Calu3 (cell line): ENCODE measurements at places on chromosomes 2 and 18. TPM values are rescaled to one million over a fixed set of nuclear protein-coding genes. Genes with fewer than 3 reads are reported as not detected.

The DSG3 gene
- total RNA-seq, result 1.2 and 1.8 TPM in 2 replicates

The NFATC1 gene
- 2.8 and 5.9 TPM in 2 replicates for total RNA-seq

The GPR75 gene
- 5.4 and 7.5 TPM in 2 replicates for total RNA-seq

The TCF23 gene
- total RNA-seq, result not detected in 2 replicates

The SCLY gene
- 37.5 and 38.2 TPM in 2 replicates for total RNA-seq

The LGALSL gene
- 9.3 and 12.1 TPM in 2 replicates for total RNA-seq

The CD8A gene
- 0.20 and 0.31 TPM in 2 replicates for total RNA-seq

The TRABD2A gene
- 0.68 and 1.2 TPM in 2 replicates for total RNA-seq

The IL18R1 gene
- total RNA-seq, result 1.5 and 2.1 TPM in 2 replicates

- DNase-seq, result no peak
Observed at GRCh38 chr2:241866790-241867645, 2.5 kb upstream of the RTP5 start.

DNA sequence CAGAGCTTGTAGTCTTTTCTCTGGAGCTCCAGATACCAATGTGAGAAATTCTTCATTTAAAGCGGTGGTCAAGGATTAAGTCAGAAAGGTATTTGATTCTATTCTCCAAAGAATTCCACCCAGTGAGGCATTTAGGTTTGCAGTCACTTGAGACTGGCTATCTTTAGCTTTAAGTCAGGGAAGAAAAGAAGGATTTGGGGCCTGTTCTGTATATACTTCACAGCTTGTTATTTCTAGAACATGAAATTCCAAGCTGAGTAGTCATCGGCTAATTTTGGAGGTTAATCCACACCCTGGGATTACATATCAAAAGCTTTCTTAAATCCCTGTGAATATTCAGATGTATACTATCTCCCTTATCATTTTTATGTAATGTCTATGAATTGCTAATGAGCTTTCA lies 39.4 kb downstream of the MYOM1 start:
- DNase-seq, result no peak

DNA sequence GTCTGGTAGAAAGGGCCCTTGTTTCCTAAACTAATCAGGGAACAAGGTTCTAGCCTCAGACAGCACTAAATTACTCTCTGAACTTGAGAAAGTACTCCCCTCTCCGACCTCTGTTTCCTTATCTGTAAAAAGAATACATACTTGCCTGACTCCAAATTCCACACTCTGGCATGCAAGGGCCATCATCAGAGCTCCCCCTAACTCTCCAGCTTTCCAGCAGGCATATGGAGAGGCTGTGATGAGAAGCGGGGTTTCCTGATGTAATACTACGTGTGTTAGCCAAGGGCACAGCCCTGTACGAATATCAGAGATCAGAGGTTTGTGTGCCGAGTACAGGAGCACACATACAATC lies 1.8 kb upstream of the EVA1A start:
- DNase-seq, result no peak

DNA sequence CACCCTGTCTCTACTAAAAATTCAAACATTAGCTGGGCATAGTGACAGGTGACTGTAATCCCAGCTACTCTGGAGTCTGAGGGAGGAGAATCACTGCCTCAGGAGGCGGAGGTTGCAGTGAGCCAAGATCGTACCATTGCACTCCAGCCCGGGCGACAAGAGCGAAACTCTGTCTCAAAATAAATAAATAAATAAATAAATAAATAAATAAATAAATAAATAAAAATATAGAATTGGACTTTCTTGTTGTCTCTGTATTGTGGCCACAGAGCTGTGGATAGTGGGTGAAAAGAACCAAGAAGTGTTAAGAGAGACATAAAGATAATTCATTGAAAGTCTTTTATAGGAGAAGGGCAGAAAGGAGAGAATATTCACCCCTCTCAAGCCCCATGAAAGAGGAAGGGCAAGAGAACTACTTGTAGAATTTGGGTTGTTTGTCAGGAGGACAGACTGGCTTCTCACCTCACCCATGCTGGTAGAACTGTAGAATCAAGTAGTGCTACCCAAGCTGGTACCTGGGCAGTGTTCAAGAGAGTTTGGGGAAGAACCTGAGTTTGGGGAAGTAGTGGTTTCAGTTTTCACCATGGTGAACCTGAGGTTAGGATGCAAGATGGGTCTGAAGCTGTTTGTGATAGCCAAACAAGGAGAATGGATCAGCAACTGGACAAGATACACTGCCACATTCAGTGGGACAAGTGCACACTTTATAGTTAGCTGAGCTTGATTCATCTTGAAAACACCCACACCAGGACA lies 256.5 kb downstream of the CD226 start:
- DNase-seq, result no peak

DNA sequence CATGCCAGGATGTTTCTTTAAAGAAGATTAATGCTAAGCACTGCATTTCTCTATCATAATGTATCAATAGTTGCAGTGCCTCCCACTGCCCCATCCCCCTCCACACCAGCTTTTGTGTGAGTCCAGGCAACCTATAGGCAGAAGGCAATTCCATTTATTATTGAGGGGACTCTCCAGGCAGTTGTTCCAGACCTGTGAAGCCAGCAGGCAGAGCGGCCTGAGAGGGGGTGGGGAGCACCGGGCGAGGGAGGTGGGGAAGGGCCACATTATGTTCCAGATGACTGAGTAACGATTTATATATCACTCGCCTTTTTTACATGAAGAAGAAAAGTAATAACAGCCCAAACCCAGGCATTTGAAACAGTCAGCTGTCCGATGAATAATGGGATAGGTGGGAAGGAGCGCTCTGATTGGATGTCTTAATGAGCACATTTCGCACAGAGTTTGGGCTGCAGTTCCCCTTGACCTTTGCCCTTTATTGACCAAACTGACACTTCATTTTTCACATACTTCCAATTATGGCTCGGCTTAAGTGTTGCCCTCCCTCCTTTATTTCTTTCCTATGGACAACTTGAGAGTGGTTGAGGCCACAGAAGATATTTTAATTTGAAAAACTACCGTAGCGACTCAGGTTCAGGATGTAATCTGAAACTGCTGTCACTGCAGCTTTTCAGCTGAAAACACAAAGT lies 34.4 kb downstream of the MEIS1 start:
- no peak for DNase-seq

DNA sequence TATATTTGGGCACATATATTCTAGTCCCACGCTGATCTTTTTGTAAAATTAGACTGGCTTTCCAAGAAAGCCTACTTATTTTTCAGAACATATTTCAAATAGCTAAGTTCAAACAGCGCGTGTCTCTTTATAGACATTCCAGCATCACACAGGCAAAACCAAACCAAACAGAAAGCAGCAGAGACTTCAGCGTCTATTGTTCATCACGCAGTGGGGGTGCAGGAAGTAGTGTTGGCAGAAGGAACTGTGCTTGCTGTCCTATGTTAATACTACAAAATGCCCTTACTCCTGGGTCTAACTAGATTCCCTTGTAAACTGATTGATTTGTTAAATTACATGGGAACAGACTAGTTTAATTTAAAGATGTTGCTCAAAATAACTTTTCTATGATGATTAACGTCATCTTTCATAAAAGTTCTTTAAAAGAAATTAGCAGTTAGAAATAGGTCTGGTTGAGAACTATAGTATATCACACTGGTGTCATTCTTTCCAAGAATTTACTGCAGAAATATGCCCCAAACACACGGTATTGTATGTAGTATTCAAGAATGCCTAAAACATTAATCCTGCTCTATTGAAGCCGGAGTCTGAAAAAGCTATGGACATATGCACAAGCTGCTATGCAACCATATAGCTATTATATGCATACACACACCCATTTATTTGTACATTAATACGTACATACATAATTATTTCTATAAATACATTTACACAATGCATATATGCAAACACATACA lies 436.3 kb downstream of the CBLN2 start:
- no peak for DNase-seq

DNA sequence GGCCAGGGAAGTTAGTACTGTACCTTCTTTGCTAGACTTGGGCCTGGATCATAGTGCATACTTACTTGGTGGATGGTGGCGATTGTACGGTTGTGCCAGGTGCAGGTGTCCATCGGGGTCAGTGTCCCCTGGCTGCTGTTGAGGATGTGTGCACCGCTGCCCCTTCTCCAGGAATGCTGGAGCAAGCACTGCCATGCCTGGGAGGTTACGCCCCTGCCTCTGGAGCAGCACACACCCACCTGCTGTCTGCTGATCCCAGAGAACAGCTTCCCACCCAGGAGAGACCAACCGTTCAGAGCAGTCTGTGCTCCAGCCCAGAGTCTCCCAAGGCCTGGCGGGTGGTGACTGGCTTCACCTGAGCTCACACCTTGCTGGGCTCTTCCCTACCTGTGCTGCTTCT lies 286.8 kb upstream of the HS6ST1 start:
- no peak for DNase-seq

DNA sequence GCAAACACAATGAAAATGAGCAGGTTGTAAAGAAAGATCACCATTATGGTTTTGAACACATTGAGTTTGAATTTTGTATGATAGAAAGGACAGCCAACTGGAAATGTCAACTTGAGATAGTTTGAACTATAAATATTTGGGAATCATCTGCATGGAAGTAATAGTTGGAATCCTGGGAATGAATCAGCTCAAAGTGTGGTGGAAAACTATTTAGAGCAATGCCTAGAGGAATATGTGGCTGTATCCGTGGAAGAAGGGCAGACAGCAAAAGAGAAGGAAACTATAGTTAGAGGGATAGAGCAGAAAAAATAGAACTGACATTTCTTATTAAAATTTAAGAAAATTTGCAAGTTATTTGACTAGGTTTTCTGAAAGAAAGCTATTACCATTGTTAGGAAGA lies 112.5 kb upstream of the OTX1 start:
- no peak for DNase-seq

DNA sequence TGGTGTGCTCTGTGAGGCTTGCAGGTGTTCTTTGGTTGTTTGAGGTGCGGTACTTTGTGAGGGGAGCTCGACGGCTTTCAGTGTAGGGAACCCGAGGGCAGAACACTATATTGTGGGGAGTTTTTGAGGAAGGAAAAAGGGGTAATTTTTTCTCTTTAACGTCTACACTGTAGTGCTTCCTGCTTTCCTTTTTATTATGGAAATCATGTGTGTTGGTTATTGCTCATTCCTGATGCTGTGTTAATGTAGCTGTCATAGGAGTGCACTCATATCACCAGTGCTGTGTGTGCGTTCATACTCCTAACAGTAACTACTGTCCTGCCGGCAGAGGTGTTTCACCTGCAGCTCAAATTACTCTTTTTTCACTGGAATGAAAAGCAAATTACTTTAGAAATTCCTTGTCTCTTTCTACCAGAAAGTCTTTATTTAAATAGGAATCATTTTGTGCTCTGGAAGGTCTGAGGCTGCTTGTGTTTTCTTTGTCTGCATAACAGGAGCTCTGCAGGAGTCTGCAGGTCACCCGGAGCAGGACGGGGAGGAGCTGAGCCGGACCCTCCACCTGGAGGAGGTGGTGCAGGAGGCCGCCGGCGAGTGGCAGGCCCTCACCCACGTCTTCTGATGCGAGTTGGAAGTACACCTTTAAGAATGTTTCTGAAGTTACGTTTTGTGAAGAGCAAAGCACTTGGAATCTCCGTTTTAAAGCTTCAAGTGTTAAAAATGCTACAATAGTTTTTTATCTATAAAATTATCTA lies 145.5 kb downstream of the ZNF236 start:
- no peak for DNase-seq

DNA sequence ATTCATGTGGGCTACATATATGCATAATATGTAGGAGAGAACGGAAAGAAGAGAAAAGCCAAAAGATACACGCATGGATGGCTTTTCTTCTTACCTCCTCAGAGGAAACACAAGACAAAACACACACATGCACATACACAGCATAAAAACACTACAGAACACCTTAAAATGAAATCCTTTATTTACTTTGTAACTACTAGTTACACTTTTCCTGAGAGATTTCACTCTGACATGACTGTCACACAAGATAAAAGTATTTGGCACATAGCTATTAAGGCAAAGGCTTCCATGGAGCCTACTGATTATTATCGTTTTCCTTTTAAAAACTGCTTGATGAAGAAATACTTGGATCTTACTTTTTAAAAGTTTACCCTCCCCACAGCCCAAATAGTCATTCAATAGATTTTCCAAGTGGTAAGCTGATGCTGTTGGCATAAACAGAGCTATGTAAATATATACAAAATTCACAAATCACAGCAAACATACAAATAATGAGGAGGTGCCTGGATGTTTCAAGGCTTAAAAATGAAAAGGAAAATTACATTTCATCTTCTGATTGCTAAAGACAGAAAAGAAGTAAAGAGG lies 8.6 kb downstream of the ZEB2 start:
- DNase-seq, result no peak

DNA sequence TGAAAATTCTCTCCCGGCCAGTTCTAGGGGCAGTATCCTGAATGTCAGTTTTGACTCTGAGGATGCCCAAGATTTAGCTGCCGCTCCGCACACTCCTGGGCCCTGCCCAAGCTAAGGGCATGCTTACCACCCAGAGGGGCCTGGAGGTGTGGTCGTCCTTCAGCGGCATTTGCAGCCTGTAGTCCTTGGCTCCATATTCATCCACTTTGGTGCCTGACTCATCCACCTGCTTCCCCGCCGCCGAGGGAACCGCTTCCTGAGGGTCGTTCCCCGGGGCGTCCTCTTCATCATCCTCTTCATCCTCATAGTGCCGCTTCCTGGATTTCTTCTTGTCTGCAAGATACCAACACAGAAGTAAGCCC lies 577 bp downstream of the ERCC3 start:
- no peak for DNase-seq

GRCh38 chr2:133004623-133005022 lies 334.6 kb upstream of the LYPD1 start:
- DNase-seq, result peak; percentile 19

- no peak for DNase-seq
Observed at GRCh38 chr2:203279288-203279687, 40.5 kb downstream of the CYP20A1 start.

GRCh38 chr2:20111311-20112131 lies 60.1 kb upstream of the LAPTM4A start:
- no peak for DNase-seq

GRCh38 chr2:229686122-229686919 lies 28.0 kb downstream of the DNER start:
- DNase-seq, result no peak

- peak; percentile 13 for DNase-seq
Observed at GRCh38 chr2:17899871-17900270, 21.4 kb downstream of the KCNS3 start.

- DNase-seq, result no peak
Observed at GRCh38 chr2:25338401-25338800, 3.3 kb downstream of the DNMT3A start.

DNA sequence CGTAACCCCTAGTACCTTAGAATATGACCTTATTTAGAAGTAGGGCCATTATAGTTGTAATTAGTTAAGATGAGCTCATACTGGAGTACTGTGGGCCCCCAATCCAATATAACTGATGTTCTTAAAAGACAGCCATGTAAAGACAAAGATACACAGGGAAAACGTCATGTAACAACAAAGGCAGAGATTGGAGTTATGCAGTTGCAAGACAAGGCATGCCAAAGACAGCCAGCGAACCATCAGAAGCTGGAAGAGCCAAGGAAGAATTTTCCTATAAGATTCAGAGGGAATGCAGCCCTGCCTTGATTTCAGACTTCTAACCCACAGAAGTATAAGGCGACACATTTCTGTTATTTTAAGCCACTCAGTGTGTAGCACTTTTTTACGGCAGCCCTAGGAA lies 55.9 kb upstream of the TLK1 start:
- no peak for DNase-seq

GRCh38 chr2:214574084-214574781 lies 163.4 kb downstream of the VWC2L start:
- no peak for DNase-seq
